Gastroesophageal sphincter (tissue), 4 donors: ENCODE measurements at places on chromosomes 3 and 15.

DNA sequence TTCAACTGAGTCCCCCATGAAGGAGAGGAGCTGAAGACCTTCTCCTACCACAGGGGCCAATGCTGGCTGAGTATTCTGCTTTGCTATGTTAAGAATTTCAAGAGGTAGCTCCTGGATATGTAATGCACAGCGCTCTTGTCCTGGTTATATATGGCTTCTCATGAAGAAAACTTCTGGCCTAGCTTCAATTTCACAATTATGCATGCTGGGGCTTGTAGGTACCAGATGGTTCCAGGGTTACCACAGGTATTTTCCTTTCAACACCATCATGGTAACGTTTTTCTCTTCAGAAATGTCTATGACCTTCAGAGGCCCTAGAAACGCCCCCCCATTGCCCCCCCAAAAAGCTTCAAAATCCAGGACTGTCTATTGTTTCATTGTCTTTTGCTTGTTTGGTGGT, 311.7 kb upstream of the ICE2 start:
- ATAC-seq, result no peak

- no peak for ATAC-seq
These were observed 43.8 kb upstream of the SLCO2A1 start for GRCh38 chr3:134073583-134073945.

DNA sequence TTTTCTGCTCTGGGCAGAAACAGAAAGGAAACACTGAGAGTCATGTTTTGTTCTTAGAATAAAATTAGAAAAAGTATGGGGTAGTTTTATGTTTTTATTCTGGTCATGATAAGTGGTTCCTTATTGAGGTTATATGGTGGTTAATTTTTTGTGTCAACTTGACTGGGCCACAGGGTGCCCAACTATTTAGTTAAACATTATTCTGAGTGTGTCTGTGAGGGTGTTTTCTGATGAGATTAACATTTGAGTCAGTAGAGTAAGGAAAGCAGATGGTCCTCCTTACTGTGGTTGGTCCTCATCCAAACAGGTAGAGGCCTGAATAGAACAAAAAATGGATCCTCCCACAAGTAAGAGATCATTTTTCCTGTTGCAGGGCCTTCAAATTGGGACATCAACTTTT, 98.9 kb downstream of the C3orf38 start:
- no peak for ATAC-seq

GRCh38 chr15:71256934-71257664, 141.8 kb downstream of the THSD4 start:
- ATAC-seq, result no peak

DNA sequence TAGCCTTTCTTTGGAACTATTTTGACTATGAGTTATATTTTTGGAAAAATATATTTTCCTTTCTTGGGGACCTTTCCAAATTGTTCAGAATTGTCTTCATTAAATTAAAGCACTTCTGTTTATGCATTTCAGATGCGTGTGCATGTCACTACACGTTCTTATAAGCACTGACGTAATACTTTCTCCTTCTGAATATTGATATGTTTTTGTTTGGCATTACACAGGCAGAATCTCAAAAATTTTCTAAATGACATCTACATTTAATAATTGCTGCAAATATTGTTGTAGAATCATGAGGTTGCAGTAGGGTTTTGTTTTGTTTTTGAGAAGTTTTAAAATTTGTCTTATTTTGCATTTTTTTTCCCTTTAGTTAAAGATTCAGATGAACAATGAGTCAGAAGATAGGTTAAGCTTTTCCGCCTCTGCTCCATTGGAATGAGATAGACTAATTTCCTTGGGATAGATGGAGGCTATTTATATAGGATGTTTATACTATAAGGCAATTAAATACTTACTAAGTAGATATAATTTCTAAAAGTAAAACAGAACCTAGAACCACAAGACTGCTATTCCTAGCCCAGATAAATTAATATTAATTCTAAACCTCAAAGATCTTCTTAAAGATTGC, 110.8 kb downstream of the MBNL1 start:
- ATAC-seq, result no peak

GRCh38 chr3:174168538-174169254, 690.4 kb upstream of the NAALADL2 start:
- ATAC-seq, result no peak

DNA sequence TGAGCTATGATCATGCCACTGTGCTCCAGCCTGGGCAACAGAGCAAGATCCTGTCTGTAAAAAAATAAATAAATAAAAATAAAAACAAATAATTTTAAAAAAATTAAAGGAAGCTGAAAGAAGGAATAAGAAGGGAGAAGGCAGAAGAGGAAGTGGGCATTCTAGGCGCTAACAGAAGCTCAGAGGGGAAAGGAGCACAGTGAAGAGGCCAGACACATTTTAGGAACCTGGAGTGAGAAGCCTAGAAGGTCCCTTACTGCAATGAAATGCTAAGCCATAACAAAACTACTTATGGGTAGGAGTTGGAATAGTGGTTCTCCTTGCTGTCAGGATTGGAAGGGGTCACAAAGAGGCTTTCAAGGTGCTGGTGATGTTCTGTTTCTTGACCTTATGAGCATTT, 64.0 kb downstream of the ITGB5 start:
- no peak for ATAC-seq

- no peak for ATAC-seq
These were observed 210.8 kb downstream of the STT3B start for GRCh38 chr3:31743331-31744089.

DNA sequence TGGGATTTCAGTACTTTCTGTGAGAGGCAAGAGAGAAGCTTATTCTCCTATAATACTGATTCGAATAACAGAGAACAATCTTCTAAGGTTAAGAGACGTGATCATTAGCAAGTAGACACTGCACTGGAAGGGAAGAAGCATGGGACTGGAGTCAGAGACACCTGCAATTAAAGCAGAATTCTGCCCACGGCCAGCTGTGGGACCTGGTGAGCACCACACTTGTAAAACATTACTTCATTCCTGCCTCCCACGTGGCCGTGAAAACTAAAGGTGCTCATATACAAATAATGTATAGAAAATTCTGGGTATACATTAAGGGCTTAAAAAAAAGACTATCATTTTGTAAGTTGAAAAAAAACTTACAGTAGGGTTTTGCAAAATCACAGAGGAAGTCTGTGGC, 2.0 kb downstream of the TM2D3 start:
- no peak for ATAC-seq

DNA sequence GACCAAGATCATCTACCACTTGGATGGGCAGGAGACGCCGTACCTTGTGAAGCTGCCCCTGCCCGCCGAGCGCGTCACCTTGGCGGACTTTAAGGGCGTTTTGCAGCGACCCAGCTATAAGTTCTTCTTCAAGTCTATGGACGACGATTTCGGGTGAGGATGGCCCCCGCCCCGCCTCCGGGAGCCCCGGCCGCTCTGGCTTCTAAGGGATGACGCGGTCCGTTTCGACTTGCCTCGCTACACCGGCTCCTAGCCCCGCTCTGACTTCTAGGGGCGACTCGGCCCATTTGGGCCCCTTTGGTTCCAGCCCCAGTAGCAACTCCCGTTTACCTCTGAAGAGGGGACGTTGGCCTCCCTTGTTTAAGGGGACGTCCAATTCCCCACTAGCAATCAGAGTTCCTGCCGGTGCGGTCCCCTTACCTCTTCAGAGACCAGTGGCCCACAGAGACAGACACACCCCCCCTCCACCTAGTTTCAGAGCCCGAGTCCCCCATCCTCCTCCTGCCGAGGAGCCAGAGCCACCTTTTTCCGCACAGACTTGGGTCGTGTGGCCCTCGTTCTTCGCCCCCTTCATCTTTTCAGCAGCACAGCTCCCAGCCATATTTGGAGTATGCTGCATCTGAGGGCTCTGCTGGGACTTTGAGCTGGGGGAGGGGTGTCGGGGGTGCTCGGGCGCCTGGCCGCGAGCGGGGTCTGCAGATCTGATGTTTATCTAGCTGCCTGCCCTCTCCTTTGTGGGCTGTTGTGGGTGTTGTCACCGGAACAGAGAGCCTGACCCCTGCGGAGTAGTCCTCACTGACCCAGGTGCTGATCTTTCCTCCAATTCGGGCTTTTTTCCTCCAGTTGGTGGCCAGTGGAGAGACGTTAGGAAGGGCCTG, 706 bp downstream of the DVL3 start:
- ATAC-seq, result peak; percentile 16

- no peak for ATAC-seq
These were observed 15.2 kb upstream of the RTP2 start for GRCh38 chr3:187717572-187717971.

GRCh38 chr3:18124501-18124900, 300.6 kb downstream of the SATB1 start:
- no peak for ATAC-seq

DNA sequence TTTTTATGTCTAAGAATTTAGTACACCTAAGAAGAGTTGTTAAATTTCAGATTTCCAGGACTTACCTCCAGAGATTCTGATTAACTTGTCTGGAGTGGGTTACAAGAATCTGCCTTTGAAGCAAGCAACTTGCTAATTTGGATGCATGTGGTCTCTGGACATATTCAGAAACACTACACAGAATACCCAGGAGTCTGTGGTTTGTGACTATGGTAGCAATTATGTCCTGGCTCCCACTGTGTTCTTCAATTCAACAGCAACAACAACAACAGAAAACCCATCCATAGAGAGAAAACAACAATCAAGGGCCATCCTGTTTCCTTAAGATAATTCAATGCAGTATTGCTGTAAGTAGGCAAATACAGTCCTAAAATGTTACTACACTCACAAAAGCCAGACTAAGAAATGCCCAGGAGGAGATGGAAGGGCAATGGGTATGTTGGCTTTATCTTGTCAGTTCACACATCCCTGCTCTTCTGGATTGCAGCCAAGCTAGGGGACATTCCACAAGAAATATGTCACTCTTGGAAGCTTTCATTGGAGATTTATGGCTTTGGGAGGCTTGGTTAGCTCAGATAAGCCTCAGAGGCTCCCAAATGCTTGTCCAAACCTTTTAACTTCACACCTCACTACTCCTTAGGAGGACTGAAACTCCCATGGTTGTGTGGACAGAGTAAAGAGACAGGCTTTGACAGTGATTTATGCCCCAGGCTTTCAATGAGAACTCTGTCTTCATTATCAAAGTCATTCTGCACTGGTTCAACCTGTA, 99.4 kb upstream of the MRPL3 start:
- no peak for ATAC-seq

- ATAC-seq, result no peak
These were observed 170.8 kb upstream of the MITF start for GRCh38 chr3:69568458-69568857.

DNA sequence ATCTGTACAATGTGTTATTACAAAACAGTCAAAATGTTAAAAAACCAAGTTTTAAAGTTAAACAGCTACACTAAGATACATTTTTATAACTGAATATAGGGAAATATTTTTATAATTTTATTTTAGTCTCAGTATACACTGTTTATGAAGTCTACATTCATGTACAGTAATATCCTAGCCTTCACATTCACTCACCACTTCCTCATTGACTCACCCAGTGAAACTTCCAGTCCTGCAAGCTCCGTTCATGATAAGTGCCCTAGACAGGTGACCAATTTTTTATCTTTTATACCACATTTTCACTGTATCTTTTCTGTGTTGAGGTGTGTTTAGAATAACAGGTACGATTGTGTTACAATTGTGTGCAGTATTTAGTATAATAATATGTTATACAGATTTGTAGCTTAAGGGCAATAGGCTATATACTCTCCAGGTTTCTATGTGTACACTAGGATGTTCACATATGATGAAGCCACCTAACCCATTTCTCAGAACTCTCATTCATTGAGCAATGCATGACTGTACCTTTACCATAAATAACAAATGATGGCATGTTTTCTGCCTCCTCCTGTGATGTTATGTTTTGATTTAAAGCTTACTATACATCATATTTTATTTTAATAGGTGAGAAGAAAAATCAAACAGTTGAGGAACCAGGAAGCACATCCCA, 388.4 kb upstream of the NDN start:
- ATAC-seq, result no peak

DNA sequence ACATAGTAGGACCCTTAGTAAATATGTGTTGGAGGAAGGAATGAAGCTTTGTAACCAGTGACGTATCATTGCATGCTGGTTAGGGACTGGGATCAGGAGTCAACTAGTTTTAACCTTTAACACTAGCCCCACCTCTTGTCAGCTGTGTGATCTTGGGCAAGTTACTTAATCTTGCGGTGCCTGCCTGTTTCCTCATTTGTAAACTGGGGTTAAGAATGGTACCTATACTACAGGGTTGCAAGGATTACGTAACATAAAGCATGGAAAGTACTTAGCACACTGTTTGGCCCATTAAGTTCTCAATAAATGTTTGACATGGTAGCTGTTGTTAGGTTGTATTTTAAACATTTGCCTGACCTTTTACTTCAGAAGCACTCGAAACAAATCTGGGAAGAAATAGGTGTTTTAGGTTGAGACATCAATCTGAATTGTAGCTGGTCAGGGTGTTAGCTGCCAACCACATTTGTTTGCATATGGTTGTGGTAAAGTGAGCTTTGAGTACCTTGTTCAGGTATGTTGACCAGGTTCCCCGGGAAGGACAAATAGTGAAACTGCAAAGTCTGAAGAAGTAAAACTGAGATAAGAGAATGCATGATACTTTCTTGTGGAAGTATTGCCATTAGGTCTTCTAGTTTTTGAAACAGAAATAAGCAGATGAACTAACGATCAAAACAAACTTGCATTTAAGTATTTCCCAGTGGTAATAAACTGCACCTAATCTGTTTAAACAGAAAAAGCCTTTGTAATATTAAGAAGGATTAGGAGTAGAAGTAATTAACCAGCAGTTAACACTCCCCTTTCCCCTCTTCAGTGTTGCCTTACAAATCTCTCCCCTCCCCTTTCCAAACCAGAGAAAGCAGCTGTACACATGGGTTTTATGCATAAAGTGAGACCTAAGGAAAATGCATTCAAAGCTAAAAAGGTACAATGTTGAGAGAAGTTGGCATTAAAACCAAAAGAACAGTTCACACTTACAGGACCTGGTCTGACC, 25.8 kb upstream of the SCAANT1 start:
- no peak for ATAC-seq

DNA sequence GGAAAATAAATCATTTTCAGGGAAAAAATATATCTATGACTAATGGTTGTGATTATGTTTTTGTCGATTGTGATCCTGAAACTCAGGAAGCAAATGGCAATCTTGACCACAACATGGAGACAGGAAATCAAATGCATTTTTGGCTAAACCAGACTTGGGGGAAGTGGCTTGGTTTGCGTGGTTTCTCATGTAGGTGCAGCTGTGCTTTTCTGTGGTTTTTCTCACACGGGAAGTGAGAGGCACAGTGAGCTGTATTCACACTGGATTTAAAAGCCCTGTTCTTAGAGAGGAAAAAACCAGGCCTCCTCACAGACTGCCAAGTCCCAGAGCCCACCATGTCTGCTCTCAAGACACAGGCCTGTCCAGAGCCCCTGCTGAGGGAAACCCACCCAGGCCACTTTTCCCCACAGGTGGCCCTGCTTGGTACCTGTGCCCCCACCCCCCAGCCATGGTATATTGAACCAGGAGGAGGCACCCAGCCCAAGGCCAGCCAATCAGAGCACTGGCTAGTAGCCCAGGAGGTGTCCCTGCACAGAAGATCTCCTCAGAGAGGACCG, 46.1 kb downstream of the BTD start:
- no peak for ATAC-seq
